ENCODE measurements at places on chromosomes 16 and 17.

- DNase-seq, result peak; percentile 35
Measured at GRCh38 chr17:49337884-49338283, 24.2 kb downstream of the ZNF652 start.

- DNase-seq, result no peak
Measured at GRCh38 chr17:3798273-3799180, 2.5 kb downstream of the ITGAE start.

DNA sequence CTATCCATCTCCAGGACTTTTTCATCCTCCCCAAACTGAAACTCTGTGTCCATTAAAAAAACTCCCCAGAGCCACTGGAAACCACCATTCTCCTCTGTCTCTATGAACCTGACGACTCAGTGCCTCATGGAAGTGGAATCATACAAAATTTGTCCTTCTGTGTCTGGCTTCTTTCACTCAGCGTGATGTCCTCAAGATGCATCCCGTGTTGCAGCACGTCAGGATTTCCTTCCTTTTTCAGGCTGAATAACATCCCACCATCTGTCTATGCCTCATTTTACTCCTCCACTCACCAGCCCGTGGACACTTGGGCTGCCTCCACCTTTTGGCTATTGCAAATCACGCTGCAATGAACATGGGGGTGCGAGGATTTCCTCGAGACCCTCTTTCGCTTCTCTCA, 12.6 kb upstream of the ALDH3A1 start:
- no peak for DNase-seq

DNA sequence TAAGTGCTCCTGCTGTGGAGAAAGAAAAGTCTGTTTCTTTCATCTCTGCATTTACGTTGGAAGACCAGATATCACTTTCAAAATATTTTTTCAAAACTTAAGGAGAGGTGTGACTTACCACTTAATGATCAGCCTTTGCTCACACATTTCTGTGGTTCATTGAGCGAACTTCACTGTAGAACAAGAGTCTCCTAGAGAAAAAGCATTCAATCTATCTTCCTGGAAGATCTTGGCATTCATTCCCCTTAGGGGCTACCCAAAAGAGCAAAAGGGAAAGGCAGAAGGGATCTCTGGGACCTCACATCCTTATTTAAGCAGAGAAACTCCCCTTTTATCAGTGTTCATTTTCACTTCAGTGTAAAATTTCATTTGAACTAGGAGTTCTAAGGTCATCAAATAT, 61.2 kb downstream of the HS3ST3A1 start:
- DNase-seq, result no peak

DNA sequence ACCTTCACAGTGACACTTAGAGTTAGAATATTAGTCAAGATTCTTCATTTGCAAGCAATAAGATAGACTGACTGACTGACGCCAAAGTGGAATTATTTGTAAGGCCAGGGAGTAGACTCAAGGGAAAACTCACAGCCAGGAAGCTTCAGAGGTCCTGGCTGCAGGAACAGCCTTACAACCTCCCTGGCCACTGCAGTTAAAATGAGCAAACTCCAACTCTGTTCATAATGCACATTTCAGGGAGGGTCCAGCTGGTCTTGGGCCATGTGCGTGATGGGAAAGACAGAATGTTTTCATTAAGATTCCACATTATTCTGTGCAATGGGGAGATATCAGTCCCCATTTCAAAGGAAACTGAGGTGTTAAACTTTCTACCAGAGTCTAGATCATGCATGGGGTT, 9.9 kb downstream of the CAPNS2 start:
- no peak for DNase-seq

DNA sequence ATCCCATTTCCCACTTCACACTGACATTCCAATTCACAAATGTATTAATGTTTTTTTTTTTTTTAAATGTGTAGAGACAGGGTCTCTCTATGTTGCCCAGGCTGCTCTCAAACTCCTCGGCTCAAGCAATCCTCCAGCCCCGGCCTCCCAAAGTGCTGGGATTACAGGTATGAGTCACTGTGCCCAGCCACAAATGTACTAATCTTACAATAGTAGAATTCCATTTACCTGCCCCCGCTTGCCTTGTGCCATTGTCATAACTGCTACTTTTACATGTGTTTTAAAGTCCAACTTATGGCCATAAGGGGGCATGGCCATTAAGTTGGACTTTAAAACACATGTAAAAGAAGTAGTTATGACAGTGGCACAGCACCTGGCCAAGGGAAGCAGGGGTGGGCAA, 4.6 kb downstream of the MMP28 start:
- no peak for DNase-seq

DNA sequence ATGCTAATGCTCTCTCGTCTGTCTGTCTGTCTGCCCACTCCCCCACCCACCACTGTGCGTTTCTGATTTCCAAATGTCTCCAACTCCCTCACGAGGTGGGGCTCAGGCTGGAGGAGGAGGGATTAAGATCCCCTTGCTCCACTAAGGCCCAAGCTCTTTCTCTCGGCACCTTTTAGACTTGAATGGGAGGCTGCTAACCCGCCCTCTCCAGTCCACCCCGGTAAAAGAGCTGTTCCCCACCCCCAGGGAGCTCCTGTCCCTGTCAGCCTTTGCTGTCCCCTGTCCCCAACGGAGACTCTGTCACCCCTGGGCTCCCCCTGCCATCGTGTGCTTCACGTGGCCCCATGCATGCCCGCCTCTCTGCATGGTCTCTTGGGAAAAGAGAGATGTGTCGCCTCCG, 68.5 kb upstream of the PLCG2 start:
- DNase-seq, result no peak

DNA sequence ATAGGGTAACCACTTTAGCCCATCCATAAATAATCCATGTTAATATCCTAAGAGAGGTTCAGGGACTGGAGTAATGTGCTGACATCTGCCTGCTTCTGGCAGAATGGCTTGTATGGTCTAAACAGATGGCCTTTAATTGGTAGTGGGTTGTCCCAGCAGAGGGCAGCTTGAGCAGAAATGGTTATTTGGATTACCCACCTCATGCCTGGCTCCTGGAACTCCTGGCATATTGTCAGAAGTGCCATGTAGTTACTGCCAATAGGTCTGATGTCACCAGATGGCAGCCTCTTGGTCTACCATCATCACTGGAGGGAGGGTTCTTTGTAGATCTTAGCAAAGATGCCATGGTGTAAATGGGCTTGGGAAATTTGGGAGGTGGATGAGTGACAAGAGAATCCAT, 157.5 kb upstream of the SOX9 start:
- no peak for DNase-seq

GRCh38 chr17:72788950-72789585, 303.4 kb downstream of the SLC39A11 start:
- no peak for DNase-seq

DNA sequence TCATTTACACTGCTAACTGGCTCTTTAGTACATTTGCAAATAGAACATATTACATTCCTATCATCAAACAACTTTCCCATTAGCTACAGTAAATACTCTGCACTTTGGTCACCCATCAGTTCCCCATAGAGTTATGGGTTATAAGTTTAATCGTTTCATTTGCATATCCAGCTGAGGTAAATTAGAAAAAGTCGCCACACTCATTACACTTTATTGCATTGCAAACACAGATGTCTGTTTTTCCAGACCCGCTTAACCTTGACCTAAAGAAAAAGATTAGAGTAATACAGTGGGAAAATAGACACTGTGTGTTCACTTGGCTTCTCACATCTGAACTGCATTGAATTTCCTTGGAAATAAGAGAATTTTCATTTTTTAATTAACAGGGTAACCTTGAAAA, 213.1 kb upstream of the PSMD7 start:
- no peak for DNase-seq

DNA sequence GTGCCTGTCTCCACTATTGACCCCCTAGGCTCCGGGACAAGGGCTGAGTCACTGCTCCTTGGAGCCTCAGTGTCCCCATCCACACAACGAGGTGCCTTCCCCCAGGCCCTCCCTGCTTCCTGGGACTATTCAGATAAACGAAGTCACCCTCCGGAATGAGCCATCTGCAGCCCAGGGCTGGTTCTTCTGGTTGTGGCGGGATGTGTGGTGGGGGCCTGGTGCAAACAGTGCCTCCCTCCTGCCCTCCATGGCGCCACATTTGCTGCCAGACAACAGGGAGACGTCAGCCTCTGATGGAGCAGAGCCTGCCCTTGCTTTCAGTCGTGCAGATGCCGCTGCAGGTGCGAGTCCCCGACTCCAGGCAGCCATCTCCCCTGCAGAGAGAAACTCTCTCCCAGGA, 5.1 kb upstream of the KRT16 start:
- DNase-seq, result no peak

- DNase-seq, result peak; percentile 53
Measured at GRCh38 chr17:66964930-66965800, 658 bp downstream of the CACNG4 start.

DNA sequence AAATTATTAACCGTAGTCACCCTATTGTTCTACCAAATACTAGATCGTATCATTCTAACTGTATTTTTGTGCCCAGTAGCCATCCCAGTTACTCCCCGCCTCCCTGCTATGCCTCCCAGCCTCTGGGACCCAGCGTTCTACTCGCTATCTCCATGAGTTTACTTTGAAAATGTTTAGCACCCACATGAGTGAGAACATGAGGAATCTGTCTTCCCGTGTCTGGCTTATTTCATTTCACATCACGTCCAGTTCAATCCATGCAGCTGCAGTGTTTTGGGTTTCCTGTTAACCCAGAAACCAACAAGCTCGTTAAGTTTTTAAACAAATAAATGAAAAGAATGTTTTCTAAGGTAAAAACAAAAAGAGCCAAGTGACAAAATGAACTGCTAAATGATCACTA, 82.1 kb downstream of the VPS53 start:
- DNase-seq, result no peak

GRCh38 chr17:2227025-2227699, 76.4 kb downstream of the SMG6 start:
- no peak for DNase-seq

DNA sequence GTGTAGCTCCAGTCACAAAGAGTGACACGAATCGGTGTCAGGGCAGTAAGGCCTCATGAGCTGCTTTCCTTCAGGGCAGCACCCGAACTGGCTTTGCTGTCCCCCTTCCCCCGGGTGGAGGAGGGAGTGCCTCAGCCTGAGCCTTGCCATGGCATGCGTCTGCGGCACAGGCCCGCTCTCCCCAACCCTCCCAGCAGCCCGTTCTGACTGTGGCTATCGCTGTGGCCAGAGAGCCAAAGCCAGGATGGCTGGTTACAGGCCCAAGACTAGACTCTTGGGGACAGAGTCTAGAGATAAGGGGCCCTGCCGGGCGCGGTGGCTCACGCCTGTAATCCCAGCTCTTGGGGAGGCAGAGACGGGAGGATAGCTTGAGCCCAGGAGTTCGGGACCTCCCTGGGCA, 25.9 kb downstream of the CLUH start:
- no peak for DNase-seq

DNA sequence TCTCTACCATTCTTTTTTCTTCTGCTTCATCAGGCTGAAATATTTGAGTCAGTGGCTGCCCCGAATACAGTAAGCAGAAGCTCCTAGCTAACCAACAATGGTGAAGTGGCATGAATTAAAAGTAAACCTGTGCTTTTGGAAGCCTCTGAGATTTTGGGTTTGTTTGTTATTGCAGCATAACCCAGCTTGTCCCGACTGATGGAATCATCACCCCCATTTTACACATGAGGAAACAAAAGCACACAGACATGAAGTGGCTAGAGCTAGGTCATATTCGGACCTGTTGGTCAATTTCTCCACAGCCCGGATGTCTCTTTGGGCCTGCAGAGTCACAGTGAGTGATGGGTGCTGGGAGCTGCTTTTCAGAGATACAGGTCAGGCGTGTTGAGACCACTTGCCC, 39.4 kb downstream of the IRX5 start:
- DNase-seq, result no peak

DNA sequence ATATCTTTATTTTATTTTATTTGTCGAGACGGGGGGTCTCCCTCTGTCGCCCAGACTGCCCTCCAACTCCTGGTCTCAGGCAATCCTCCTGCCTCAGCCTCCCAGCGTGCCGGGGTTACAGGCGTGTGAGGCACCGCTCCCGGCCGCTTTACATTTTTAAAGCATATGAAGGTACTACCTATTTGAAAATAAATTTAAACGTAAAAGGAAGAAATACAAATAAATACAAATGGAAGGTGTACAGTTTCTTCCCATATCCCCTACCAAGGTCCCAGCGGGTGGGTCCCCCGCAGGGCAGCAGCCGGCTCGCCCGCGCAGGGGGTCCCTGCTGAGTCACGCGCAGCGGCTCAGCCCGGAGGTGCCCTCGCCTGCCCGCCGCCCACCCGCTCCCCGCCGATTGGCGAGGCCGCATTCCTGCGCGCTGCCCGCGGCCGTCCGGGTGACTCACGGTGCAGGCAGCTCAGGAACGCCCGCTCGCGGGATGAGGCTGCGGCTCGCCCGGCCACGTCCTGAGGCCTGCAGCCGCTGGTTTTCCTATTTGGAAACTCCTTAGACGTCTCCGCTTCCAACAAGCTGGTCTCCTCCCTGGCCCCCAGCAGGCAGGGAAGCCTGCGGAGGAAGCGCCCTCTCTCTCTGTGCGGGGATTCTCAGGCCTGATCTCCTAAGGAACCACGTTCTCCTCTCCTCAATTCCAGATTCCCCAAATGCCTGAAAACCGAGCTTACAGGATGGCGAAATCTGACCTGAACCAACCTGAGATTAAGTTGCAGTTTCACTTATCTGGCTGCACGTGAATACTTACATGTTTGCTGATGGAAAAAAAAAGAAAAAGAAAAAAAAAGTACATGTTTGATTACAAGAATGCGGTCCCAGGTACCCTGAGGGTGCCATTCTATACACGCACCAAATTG, 54.8 kb upstream of the MAP3K14 start:
- DNase-seq, result peak; percentile 75

DNA sequence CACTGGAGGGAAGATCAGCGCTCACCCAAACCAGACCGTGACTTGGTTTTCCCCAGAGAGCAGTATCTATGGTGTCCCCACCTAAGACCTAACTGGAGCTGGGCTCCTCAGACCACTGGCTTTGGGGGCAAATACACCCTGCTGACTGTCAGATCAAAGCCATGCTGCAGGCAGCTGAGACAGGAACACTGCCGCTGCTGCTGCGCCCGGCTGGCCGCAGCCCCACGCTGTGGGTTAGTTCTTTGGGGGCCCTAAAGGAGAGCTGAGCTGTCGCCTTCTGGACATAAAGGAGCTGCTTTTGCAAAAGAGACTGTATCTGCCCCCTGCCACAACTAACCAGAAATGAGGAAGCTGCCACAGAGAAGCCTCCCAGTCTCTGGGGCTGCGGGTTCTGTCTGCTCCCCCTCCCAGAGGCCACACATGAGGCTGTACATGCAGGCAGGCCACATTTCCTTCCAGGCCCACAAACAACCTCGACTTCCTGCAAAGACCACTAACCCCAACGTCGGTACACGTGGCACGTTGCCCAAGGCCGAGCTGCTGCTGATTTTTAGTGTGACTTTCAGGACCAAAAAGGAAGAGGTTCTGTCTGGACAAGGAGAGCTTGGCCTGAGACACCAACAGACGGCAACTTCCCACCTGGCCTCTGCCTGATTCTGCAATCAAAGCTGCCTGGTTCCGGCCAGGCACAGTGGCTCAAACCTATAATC, 18.2 kb upstream of the ABR start:
- DNase-seq, result peak; percentile 35
